Spleen (tissue), 13 donors: ENCODE measurements at places on chromosomes 2 and 18. TPM values are rescaled to one million over a fixed set of nuclear protein-coding genes. Genes with fewer than 3 reads are reported as not detected.

DNA sequence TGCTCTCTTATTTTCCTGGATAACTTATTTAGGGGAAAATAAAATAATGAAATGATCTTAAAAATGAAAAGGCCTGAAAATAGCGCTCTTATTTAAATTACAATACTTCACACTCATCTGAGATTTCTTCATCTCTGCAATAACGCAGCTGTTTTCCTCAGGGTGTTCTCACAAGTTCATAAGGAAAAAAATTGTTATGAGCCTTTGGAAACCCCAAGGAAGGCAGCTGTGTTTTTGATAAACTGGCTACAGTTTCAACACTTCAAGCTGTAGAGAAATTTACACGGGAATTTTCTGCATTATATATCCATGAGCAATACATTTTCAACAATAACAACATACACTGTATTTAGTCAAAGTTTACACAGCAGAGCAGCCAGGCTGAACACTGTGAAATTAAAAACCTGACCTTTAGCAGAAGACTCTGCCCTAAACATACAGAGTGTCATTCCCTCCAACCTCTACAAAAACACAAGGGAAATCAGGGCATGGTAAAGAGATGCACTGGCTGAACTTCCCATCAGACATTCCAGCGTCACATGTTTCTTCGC lies 959.6 kb downstream of the SLC4A3 start:
- no peak for DNase-seq
- no peaks in the 10 kb centered on the region for H3K4me1 ChIP-seq
- no peaks in the 10 kb centered on the region for H3K36me3 ChIP-seq
- no peaks in the 10 kb centered on the region for H3K27me3 ChIP-seq
- no peak overlapping the region for H3K4me3 ChIP-seq

Gene APOB
- total RNA-seq, result 0.07 TPM

- no peak for DNase-seq
- H3K4me1 ChIP-seq, result peaks cover 12% of the 10 kb centered on the region
- no peaks in the 10 kb centered on the region for H3K36me3 ChIP-seq
- no peaks in the 10 kb centered on the region for H3K27me3 ChIP-seq
- H3K4me3 ChIP-seq, result no peak overlapping the region
Measured at GRCh38 chr2:20572221-20572620, 78.7 kb downstream of the HS1BP3 start.

- H3K4me1 ChIP-seq, result no peaks in the 10 kb centered on the region
- no peak overlapping the region for H3K27ac ChIP-seq
- no peaks in the 10 kb centered on the region for H3K36me3 ChIP-seq
- no peaks in the 10 kb centered on the region for H3K27me3 ChIP-seq
- DNase-seq, result no peak
Measured at GRCh38 chr2:49111456-49111855, 42.9 kb downstream of the FSHR start.
